ENCODE measurements at places on chromosomes 2 and 18. TPM values are rescaled to one million over a fixed set of nuclear protein-coding genes. Genes with fewer than 3 reads are reported as not detected.

Gene LRRTM1
- not detected for total RNA-seq

DNA sequence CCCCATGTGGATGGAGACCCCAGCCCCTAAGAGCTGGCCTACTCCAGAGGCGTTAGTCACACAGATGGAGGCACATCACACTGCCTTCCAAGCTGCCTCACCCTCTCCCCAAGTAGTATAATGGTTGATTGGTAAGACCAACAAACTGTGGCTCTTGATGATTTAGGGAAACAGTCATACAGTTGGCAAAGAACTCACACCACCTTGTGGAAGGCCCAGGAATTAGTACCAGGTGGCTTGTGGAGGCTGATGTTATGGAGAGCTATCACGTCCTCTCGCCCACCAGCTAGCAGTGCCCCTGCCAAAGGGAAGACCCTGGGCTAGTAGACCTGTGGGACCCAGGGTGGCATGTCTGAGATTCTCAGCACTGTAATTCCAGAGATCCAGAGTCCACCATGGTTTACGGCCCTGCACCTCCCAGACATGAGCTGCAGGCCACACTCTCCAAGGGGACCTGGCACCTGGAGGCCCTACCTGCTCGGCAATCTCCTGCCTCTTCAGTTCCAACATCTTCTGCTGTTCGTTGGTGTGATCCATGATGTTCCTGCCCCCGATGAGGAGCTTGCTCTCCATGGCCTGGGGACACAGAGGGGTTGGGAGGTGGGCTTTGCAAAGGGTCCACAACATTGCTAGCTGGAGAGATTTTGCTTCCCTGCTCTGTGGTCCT is 26.3 kb downstream of the KIF3C start:
- no peak overlapping the region for H3K27ac ChIP-seq
- no peaks in the 10 kb centered on the region for H3K36me3 ChIP-seq
- H3K4me3 ChIP-seq: no peak overlapping the region

DNA sequence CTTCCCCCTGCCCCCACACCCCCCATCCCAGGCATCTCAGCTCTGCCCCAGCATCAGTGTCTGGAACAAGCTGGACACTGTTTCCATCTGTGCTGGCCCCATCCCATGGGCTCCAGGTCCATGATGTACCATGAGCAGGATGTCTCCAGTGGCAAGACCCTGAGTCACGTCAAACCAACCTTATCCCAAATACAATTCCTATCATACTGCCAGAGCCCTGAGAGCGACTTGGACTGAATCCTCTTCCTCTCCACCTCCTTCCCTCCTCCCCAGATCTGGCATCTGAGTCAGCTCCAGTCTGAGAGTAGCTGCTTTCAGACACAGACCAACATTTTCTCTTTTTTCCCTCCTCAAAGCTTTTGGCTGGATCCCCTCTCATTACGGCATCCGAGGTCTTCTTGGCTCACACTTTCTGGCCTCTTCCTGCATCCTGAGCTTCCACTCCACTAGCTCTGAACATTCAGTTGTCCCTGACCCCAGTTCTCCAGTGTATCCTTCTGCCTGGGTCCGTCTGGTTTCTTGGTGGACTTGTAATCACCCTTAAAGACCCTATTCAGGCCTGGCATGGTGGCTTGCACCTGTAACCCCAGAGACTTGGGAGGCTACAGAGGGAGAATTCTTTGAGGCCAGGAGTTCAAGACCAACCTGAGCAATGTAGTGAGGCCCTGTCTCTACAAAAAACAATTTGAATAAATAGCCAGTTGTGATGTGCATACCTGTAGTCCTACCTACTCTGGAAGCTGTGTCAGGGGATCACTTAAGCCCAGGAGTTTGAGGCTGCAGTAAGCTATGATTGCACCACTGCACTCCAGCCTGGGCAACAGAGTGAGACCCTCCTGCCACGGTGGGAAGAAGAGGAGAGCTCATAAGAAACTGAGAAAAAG is 68.3 kb downstream of the ACKR3 start:
- no peaks in the 10 kb centered on the region for H3K27me3 ChIP-seq
- no peaks in the 10 kb centered on the region for H3K4me1 ChIP-seq
- no peaks in the 10 kb centered on the region for H3K36me3 ChIP-seq
- H3K4me3 ChIP-seq: no peak overlapping the region

- H3K27ac ChIP-seq: no peak overlapping the region
- H3K4me1 ChIP-seq: peaks cover 6% of the 10 kb centered on the region
- H3K27me3 ChIP-seq: peaks cover 17% of the 10 kb centered on the region
- H3K36me3 ChIP-seq: no peaks in the 10 kb centered on the region
- DNase-seq: no peak
Observed at GRCh38 chr2:26969077-26969844, 1.2 kb upstream of the MAPRE3 start.

DNA sequence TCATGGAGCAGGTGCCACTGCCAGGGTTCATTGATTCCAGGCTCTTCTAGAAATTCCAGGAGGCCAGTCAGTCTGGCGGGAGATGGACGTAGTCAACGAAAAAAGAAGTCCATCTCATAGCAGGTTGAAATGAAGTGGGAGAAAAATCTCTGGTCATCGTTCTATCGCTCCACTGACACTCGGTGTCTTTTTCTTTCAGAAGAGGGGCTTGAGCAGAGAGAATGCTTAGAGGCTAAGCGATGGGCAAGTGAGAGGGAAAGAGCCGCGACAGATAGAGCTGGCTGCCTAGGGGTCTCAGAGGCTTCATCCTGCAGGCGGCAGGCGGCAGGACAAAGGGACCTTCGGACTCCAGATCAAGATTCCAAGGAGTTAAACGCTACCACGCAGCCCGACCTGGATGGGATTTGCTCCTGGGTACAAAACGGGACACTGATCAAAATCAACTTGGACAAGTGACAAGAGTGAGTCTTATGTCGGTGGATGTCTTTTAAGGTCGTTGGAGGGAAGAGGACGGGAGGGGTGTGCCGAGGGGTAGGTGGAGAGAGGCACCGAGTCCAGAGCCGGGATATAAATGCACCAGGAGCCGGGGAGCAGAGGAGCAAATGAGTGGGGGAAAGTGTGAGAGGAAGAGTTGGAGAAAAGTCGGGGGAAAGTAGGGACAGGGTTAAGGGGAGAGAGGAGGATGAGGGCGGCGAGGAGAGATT is 677 bp upstream of the TMEM178A start:
- DNase-seq: no peak
- H3K27me3 ChIP-seq: peaks cover 34% of the 10 kb centered on the region
- peaks cover 7% of the 10 kb centered on the region for H3K4me1 ChIP-seq
- no peaks in the 10 kb centered on the region for H3K36me3 ChIP-seq
- H3K4me3 ChIP-seq: no peak overlapping the region
- no peak overlapping the region for H3K27ac ChIP-seq

DNA sequence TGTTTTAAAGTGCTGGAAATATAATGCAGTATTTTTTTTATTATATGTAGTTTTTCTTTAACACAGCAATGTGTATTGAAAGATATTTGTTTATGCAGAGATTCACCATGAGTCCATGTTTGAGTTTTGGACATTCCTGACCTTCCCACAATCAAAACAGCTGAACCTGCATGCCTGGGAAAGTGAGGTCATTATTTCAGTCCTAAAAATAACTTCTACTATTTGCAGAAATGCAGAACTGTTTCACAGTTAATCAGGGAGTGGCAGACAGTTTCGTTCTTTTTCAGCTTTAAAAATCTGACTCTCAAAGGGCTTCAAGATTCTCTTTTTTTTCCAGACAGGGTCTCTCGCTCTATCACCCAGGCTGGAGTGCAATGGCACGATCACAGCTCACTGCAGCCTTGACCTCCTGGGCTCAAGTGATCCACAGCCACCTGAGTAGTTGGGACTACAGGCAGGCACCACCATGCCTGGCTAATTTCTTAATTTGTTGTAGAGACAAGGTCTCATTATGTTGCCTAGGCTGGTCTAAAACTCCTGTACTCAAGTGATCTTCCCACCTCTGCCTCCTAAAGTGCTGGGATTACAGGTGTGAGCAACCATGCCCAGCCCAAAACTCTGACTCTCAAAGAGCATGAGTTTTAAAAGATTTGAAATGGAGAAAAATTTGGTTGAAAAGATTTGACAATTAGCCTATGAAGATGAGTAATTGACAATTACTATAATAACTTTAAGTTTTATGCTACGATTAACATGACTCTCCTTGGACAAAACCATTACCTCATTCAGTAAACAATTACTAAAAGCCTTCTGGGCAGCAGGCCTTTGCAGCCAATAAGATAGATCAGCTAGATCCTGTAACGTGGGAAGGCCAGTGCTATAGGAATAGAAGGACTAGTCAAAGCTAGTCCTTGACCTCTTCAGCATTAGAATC is 5.0 kb upstream of the MYL12B start:
- H3K4me3 ChIP-seq: no peak overlapping the region
- peak; percentile 79 for DNase-seq
- H3K27ac ChIP-seq: peak overlapping the region; percentile 76
- peaks cover 24% of the 10 kb centered on the region for H3K4me1 ChIP-seq
- peaks cover 22% of the 10 kb centered on the region for H3K36me3 ChIP-seq

DNA sequence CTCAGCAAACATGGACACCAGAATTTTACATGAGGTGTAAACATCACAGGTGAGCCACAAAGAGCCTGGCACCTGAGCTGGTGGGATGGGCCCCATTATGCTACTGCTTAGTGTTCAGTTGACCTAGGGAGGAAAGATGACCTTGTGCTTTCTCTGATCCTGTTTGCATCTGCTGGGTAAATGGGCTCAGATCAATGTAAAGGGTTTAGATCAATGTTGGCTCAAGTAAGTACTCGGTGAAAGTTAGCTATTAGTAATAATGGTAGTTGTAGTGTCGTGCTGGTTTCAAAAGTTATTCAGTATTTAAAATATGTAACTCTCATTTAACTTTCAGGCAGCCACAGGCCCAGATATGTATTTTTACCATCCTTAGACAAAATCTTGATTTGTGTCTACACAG is 19.8 kb downstream of the ABHD3 start:
- H3K4me1 ChIP-seq: no peaks in the 10 kb centered on the region
- H3K4me3 ChIP-seq: no peak overlapping the region
- no peak overlapping the region for H3K27ac ChIP-seq
- no peak for DNase-seq
- no peaks in the 10 kb centered on the region for H3K27me3 ChIP-seq
- no peaks in the 10 kb centered on the region for H3K36me3 ChIP-seq

Gene CAPN14
- 0.17 TPM for total RNA-seq

Gene SLC4A3
- 1.3 TPM for total RNA-seq

DNA sequence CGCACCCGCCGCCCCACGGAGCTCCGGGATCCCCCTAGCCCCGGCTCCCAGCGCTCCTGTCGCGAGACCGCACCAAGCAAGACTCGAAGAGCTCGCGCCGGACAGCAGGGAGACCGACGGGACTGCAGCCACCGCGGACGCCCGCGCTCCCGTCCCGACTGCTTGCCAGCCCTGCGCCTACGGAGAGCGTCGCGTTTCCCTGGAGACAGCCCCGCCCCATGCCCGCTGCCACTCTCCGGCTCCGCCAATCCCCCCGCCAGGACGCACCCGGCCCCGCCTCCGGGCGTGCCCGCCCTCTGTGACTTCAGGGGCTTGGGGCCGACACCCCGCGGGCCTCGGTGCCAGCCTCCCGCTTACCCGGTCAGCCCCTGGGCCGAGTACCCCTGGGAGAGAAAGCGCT is at the start of gene ANKMY1:
Gene ANKMY1, minus strand, starts transcription at position 181 of the 400 bp plus-strand sequence. CDS start 653 bp downstream, outside the sequence.
- peaks cover 5% of the 10 kb centered on the region for H3K4me1 ChIP-seq
- no peaks in the 10 kb centered on the region for H3K36me3 ChIP-seq
- H3K27ac ChIP-seq: no peak within 1 kb of the TSS
- H3K4me3 ChIP-seq: peak within 1 kb of the TSS; percentile 15
- no peaks in the 10 kb centered on the region for H3K27me3 ChIP-seq

Gene MAP3K19
- not detected for total RNA-seq

DNA sequence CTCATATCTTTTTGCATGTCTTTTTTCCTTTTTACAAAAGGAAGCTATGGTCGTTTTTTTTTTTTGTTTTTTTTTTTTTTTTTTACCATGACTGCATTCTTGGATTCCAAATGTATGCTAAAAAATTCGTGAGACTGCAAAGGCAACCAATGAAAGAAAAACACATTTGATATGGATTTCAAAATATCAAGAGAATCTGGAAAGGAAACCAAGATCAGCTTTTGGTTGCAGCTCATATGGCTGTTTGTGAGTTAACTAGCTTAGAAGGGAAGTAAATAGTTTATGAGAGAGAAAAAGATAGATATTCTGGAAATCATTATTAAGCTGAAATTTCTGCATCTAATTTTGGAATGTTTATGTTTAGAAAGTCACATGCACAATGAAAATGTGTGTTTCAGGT is 110.3 kb downstream of the PRPF40A start:
- H3K27me3 ChIP-seq: no peaks in the 10 kb centered on the region
- H3K36me3 ChIP-seq: no peaks in the 10 kb centered on the region
- no peak overlapping the region for H3K27ac ChIP-seq
- no peak for DNase-seq
- H3K4me3 ChIP-seq: no peak overlapping the region

Gene LINC00305
- total RNA-seq: not detected

DNA sequence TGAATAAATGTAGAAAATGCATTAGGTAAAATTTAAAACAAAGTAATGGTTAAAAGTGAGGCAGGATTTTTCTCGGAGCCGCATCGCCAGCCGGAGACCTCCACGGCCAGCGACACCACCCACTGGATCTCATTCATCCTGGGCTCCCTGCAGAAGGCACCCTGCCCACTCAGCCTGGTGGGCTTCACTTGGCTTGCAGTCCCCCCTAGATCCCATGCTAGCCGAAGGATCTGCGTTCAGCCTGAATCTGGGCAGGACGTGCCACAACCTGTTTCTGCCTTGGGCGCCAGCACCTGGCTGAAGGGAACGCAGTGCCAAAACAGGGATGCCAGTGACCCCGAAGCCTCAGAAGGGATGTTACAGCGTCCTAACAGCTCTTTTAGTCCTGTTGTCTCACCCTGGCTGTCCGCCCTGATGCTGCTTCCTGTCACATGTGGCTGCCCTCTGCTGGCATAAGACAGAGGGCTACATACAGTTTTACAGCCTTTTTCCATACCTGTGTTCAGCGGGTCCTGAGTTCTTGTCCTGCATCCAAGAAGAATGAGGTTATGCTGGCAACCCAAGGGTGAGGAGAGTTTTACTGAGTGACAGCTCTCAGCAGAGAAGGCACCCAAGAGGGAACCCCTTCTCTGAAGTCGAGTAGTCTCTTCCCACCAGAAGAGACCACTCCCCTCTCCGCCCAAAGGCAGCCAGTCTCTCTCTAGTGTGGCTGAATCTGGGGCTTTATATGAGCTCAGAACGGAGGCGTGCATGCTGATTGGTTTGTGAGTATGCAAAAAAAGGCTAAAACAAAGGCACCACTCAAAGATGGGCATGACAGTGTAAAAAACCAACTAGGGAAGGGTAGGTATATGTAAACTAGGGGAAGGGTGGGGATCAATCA is 173.1 kb upstream of the GYPC start:
- H3K4me3 ChIP-seq: no peak overlapping the region
- no peaks in the 10 kb centered on the region for H3K4me1 ChIP-seq
- DNase-seq: no peak
- H3K27me3 ChIP-seq: no peaks in the 10 kb centered on the region
- H3K27ac ChIP-seq: no peak overlapping the region

DNA sequence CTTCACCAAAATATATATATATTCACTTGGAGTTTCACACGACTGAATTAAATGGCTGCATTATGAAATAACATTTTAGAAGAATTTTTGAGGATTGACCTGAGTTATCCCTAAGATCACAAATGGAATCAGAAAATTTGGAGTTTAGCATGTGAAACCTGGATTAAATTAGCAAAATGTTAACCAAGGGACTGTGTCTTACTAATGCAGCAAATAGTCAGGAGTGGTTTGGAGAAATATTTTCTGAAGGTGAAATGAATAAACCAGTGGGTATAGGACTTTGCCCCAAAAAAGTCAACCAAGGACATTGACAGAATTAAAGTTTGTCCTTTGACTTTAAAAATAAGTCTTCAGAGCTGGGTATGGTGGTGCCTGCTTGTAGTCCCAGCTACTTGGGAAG is 111.2 kb downstream of the PRPF40A start:
- DNase-seq: no peak
- no peak overlapping the region for H3K27ac ChIP-seq
- no peaks in the 10 kb centered on the region for H3K27me3 ChIP-seq
- H3K4me1 ChIP-seq: no peaks in the 10 kb centered on the region
- H3K4me3 ChIP-seq: no peak overlapping the region

Gene ACTG2
- total RNA-seq: 4.1 TPM

Measured in fibroblast of lung (primary cell).